ENCODE measurements at places on chromosomes 4 and X. TPM values are rescaled to one million over a fixed set of nuclear protein-coding genes. Genes with fewer than 3 reads are reported as not detected.

GRCh38 chr4:11334887-11335286, 93.8 kb downstream of the HS3ST1 start:
- DNase-seq: no peak

DNA sequence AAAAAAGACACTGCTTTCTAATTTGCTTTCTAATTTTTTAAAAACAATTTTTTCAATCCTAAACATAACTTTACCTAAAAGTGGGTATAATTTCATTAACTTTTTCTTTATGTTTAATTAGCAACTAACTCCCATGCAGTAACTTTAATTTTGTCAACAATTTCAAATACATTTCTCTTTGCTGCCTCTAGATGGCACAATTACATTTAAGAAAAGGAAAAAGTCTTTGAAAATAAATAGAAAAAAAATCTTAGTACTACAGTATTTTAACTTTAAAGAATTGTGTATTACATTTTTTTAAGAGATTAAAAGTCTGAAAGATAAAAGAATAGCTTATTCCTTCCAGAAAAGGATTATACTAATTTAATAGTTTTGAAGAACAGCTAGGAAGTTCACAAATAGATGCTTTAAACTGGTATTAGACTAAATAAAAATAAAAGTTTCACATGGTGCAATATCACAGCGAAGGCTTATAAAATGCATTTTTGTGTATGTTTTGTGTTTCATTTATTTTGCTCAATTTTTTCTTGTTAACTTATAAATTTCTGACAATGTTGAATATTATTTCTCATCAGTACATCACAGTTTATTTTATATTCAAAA, 105.1 kb downstream of the ADGRA3 start:
- DNase-seq: no peak

- DNase-seq: peak; percentile 16
Observed at GRCh38 chr4:10063544-10064300, 42.4 kb upstream of the SLC2A9 start.

GRCh38 chrX:44914532-44915198, 41.7 kb downstream of the KDM6A start:
- DNase-seq: no peak

- no peak for DNase-seq
Observed at GRCh38 chrX:71938371-71938770, 27.7 kb downstream of the NHSL2 start.

DNA sequence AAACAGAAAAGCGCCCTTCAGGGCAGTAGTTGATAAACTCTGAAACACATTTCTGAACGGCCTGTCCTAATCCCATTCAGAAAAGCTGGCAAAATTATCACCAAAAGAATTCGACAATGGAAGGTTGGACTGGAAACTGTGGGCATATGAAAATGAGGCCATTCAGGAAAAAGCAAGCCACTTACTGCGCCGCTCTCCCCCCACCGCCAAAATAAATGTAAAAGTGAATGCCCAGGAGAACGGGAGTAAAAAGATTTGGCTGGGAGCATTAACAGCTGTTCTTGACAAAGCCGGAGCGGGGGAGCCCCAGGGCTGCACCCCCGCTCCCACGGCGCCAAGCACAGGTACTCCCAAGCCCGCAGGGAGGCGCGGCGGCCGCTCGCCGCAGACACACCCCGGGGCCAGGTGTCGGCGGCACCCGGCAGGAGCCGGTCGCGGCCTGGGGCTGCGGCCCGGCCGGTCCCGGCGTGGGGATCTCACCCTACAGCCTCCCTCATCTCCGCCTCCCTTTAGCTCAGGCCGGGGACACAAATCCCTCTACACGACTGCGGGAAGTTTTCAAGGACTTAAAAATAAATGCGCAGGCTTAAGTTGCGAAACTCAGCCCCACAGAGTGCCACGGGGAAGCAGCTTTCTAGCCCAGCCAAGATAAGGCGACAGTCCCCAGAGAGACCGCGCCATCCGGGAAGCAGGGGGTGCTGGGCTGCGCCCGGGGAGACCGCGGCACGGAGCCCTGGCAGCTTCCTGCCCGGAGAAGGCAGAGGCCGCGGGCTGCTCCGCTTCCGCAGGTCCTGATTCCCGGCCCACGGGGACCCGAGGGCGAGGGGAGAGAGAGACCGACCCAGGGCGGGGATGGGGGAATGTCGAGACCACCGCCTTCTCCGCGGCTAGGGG, 593 bp downstream of the SH3RF1 start:
- DNase-seq: peak; percentile 45

GRCh38 chr4:124067046-124067445, 645.5 kb downstream of the ANKRD50 start:
- DNase-seq: no peak

GRCh38 chrX:69535661-69536060, 31.5 kb downstream of the NALF2 start:
- DNase-seq: no peak

DNA sequence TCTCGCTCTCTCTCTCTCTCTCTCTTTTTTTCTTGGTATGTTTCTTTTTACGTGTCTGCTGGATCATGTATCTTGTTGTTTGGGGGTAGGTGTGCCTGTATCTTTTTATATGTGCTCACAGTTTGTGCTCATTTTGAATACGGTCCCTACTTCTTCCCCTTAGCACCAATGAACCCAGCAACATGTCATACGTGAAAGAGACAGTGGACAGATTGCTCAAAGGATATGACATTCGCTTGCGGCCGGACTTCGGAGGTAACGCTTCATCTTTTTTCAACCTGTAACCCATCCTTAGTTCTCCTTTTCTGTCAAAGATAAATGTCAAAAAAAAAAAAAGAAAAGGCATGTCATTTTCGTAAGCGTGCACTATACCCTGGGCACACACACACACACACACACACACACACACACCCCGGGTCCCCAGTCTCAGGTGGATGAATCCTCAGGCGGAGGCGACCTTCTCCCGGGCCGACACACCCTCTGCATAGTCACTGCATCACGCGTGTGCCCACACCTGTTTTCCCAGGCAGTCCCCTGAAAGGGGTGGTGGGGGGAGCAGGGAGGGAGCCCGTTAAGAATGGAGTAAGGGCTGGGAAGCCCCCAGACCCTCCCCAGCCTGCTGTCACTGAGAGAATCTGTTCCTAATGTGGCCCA, 511 bp downstream of the GABRB1 start:
- no peak for DNase-seq

DNA sequence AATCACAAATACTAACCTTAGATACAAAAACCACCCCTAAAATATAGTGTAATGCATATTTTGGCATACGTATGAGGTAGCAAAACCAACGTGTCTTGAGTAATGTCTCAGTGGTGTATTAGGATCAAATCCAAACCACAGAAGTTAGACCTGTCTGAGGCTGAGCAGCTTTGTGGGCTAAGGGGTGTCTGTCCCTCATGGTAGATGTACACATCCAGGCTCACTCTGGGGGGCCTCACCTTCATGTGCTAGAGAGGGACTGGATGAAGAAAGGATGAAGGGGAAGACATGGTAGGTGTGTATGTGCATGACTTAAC, 188.0 kb upstream of the TBC1D9 start:
- DNase-seq: no peak

DNA sequence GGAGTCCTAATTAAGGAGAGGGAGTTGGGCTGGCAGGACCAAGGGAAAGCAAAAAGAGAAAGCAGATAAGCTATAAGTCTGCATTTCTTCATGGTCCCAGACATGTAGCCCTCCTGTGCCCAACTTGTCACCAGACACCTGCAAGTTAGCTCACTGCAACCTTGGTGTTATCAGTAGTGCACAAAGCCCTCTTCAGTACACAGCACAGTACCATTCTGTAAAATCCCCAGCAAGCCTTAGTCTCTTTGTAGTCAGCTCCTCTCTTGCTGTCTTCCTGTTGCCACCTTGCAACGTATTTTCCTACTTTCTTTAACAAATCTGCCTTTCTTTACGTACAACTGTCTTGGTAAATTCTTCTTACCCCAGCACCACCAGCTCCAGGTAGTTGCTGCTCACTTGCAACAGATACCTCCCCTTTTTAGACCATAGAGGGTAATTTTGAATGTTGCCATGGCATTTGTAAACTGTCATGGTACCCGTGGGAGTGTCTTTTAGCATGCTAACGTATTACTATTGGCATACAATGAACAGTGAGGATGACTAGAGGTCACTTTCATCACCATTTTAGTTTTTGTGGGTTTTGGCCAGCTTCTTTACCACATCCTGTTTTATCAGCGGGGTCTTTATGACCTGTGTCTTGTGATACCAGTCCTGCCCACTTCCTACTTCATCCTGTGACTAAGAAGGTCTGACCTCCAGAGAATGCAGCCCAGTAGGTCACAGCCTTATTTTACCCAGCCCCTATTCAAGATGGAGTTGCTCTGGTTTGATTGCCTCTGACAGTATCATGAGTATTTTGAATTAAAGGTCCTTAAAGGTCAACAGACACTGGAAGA, 28.3 kb upstream of the AP1S2 start:
- peak; percentile 16 for DNase-seq

- DNase-seq: no peak
Observed at GRCh38 chrX:76109654-76110053, 63.2 kb upstream of the PBDC1 start.

DNA sequence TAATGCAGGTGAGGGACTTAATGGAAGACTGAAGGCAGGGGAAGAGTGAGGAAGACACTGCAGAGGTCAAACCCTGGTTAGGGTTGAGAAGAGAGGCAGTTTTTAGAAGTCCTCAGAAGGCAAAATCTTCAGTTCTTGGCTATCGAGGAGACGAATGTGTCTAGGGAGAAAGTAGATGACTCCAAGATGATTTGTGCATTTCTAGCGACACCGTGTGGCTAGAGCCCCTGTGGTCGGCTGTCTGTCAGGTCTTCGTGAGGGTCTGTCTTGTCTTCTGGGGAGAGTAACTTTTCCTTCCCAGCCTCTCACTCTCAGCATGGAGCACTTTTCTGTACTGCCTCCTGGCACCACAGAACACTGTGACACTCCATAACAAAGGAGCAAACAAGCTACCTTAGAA, 458.1 kb downstream of the STIM2 start:
- peak; percentile 55 for DNase-seq

- no peak for DNase-seq
Observed at GRCh38 chr4:141275834-141276233, 55.1 kb downstream of the ZNF330 start.

Gene PCDH7
- total RNA-seq: 1.8 TPM

Gene SCARB2
- total RNA-seq: 87.3 TPM

Gene INPP4B
- 86.9 TPM for total RNA-seq

Gene FAM241A
- 1.4 TPM for total RNA-seq

Gene SOX3
- not detected for total RNA-seq

Gene CA5B
- 6.4 TPM for total RNA-seq

Gene BEX3
- total RNA-seq: 114 TPM
